ENCODE measurements at places on chromosomes 5 and 9.

- DNase-seq, result no peak
Observed at GRCh38 chr5:58240322-58240721, 219.6 kb downstream of the PLK2 start.

- DNase-seq, result no peak
Observed at GRCh38 chr5:96470785-96471184, 37.7 kb upstream of the PCSK1 start.

DNA sequence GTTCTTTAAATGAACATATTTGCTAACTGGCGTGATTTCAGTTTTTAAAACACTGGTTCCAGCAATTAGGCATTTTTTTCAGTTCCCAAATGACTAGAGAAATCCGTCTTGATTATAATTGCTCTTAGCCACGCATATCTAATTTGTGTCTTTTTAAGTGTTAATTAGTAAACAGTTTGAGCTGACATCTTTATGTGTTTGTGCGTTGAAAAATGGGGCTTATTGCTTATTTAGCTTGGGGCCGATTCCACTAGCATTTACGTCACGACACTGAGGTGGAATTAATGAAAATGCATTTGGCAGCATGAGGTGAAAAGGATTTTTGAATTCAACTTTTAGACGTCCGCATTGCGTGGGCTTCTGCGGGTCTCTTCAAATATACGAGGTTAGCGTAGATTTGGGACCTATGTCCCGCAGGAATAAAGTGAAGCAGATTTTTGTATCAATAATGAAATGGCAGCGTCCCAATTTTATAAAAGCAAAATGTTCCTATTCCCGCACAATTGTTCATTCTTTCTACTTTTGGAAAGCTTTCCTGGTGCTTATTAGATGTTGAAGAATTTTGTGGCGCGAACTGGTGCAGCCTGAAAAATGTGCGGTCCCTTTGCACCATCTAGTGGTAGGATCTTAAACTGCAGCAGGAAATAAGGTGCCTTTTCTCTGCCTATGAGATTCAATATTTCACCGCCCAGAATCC lies 122.7 kb upstream of the LMX1B start:
- DNase-seq, result no peak

DNA sequence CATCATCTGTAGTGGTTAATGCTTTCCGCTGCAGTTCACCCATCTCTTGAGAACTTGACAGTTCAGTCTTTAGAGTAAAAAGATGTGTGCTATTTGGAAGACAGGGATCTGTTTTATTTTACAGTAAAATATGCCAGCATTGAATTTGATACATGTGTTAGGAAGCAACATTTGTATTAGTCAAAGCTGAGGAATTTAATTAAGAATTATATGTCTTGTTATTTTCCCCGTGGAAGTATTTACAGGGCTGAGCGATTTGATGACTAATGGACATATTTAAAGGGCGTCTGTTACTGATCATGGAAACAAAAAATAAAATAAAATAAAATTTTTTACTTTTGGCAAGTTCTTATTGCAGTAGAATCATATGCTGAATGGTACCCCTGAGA lies 101.3 kb downstream of the PAM start:
- DNase-seq, result no peak

GRCh38 chr5:143239882-143240518 lies 163.5 kb downstream of the NR3C1 start:
- no peak for DNase-seq

DNA sequence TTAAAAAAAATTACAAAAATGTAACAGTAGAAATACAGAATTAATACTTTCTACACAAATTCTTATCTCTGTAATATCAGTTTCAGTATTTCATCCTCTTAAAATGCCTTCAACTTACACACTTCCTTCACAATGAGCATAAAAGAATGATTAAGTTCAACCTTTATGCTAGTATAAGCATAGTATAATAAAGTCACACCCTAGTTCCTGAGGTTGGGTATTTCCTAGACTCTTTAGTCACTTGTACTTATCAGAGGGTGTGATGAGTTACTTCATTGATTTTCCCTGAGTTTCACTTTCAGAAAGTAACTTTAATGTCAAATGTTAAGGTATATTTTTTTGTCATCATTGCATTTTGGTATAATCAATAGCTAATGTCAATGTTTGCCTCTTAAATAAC lies 302.4 kb downstream of the PDE4D start:
- DNase-seq, result no peak

- DNase-seq, result no peak
Observed at GRCh38 chr5:39697881-39698280, 273.1 kb upstream of the DAB2 start.

DNA sequence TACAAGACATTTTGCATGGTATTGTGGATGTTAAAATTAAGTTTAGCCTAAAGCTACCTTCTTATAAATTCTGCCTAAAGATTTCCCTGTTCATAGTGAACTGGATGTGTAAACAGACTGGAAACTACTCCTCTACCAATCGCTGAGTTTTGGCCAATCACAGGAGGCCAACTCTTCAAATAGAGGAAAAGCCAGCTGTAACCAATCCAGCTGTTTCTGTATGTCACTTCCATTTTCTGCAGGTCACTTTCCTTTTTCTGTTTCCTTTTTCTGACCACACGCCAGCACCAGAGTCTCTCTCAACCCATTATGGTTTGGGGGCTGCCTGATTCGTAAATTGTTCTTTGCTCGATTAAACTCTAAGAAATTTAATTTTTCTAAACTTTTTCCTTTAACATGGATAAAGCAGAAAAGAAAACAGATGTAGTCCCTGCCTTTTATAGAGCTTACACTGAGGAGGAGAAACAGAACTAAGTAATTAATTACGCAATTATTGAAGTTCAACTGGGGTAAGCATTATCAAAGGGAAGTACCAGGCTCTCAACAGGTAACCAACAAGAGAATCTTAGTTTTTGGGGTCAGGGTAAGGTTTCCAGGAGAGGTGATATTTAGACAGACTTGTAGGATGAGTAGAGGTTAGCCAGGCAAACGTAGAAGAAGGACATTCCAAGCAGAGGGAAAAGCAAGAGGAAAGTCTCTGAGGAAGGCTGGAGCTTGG lies 27.7 kb downstream of the RANBP3L start:
- DNase-seq, result no peak

DNA sequence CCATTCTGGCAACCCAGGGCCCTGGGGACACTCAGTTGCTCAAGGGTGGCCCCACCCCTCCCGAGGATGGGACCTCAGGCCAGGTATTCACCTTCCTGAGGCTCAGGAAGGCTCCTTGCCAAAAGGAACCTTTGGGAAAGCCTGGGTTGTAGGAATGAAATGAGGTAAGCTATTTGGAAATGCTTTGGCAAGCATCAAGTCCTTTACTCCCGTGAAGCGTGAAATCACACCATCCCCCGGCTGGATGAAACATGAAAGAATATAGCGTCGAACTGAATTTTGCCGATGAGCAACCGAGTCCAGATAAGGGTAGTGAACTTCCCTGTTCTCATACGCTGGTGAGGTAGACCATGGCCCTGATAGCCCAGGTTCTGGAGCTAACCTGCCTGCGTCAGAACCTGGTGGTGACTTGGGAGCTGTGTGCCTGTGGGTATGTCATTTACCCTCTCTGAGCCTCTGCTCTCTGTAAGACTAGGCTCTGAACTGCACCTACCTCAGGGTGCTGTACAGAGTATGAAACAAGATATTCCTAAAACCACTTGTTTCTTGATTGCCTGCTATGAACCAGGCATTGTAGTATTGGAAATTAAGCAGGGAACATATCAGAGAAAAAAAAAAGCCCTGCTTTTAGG lies 105.3 kb upstream of the BOD1 start:
- no peak for DNase-seq

GRCh38 chr5:30900367-30900766 lies 293.1 kb upstream of the CDH6 start:
- DNase-seq, result no peak
